Mesenteric fat pad (tissue), 1 donor: ENCODE measurements at places on chromosomes 11 and 22.
A peak's percentile ranks its signal among the peaks of the same experiment; 100 is the strongest.

DNA sequence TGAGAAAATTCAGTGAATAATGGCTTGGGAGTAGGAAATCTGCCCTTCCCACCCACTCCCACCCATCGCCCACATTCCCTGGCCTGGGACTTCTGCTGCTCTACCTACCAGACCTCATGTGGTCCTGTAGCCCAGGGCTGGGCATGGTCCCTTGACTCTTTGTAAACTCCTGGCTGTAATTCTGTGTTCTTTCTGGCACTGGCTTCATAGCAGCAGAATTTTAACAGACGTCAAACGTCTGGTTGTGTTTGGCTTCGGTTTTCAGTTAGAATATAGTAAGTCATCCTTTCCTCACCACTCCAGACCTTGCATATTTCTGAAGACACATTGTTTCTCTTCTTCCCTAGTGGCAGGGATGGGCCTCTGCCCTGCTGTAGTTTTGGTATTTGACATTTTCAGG lies 210.6 kb downstream of the CSNK2A3 start:
- DNase-seq, result no peak

- no peak for DNase-seq
These were observed 1281.1 kb downstream of the TBC1D22A start for GRCh38 chr22:48043581-48043980.

DNA sequence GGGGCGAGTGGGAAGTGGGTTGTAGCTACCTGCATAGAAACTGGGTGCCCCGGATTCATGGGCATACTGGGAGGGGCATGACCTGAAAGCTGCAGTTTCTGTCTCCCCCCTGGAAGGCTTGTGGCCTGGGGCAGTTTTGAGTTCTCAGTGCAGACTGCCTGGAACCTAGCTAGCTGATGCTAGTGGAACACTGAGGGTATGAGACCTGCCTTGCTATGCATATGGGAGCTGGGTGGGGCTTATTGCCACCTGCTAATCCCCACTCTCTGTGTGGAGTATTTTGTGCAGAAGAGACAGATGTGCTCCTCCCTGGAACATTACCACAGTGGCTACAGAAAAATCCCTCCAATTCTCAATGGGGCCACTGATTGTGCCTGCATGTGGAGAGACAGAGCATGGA lies 11.7 kb upstream of the OR56B4 start:
- no peak for DNase-seq

DNA sequence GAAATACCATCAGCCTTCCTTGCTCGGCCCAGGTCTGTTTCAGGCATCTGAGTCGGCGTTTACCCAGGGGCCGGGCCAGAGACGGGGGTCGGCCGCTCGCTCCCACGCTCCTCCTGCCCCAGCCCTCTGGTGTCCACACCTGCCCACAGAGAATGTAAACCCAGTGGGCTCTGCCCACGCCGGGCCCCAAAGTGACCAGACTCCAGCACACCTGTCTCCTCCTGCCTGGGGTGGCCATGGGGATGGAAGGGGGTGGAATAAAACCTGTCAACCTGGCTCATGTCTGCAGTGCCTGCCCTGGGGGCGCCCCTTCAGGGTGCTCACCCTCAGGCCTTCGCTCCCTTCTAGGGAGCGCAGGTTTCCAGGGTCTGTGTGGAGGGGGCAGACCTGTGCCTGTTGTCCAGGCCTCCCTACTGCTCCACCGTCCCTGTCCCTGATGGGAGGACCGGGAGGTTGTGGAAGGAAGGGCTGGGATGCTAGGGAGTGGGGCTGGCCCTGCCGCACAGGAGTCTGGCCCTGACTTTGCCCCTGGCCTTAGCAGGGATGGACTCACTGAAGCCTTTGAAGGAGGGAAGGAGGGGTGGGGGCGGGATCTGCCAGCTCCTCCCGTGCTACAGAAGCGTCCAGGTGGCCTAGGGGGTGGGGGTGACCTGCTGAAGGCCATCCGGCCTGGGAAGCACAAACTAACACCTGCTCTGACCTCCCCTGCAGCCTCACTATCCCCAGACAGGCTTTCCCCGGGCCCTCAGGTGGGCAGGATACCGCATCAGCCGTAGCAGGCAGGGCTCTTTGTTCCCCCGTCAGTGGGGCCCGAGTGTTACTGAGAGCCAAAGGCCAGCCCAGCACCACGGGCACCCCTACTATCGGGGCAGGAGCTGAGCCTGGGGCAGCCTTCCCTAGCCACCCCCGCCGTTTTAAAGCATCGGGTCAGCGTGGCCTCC lies 14.7 kb upstream of the ARHGAP8 start:
- DNase-seq, result no peak

GRCh38 chr22:29396126-29396525 lies 7.8 kb upstream of the AP1B1 start:
- peak; percentile 28 for DNase-seq

GRCh38 chr22:11628651-11629511 lies 3899.1 kb upstream of the OR11H1 start:
- DNase-seq, result peak; percentile 91

- peak; percentile 43 for DNase-seq
These were observed 20.8 kb upstream of the JAM3 start for GRCh38 chr11:134048028-134048427.

DNA sequence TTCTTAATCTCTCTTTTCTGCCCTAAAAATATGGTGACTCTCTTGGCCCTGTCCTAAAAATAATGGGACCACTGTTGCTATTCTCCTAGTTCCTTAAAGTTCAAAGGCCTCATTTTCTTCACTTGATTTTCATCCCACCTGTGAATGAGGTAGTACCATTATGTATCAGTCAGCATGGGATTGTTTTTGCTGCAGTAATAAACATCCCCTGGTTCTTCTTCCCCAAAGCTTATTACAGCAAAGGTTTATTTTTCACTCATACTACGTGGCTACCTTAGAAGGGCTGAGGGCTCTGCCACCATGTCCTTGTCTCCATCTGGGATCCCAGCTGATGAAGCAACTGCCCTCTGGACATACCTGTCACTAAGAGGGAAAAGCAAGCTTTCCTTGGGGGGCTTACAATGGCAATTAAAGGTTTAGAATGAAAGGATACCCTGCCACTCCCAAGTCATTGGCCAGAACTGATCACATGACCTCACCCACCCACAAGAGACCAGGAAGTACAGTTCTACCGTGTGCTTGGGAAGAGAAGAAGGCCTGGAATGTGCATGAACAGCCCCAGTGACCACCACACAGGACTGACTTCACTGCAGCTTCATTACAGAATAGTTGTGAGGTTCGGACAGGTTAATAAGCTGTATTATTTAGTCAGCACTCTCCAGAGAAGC lies 7.8 kb downstream of the TTC38 start:
- no peak for DNase-seq

DNA sequence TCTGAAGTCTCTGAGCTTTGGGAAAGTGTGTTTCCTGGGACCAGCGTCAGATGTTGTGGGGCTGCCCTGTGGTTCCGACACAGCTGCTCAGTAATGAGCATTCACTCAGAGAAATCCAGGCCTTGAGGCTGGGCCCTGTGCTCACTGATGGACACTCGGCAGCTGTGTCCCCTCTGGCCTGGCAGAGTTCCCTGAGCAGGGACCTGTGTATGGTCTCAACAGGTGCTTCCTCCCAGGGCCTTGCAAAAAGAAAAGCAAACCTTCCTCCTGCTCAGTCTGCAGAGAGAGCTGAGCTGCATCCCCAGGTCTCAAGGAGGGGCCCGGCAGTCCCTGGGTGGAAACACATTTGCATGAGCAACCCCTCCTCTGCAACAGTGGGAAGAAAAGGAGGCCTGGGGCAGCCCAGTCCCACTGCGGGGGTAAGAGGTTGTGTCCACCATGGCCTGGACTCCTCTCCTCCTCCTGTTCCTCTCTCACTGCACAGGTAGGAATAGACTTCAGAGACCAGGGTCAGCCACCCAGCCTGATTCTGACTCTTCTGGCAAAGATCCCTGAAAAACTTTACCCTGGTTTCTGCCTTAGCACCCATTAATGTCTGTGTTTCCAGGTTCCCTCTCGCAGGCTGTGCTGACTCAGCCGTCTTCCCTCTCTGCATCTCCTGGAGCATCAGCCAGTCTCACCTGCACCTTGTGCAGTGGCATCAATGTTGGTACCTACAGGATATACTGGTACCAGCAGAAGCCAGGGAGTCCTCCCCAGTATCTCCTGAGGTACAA lies 131.2 kb downstream of the VPREB1 start:
- no peak for DNase-seq

DNA sequence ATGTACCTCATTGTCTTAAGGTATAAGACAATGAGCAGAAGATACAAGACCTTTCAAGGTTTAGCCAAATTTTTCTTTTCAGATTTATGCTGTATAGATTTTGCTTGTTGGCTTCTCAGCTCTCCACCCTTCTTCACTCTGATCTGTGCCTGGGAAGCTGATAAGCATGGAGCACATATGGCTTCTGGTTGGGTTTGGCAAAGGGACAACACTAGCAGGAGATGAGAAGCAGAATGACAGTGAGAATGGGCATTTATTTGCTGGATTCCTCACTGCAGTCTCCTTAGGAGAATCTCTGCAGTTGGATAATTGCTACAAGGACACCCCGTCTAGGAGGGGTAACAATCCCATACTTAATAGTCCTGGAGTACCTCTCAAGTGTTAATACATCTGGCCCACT lies 474.8 kb upstream of the CCDC90B start:
- no peak for DNase-seq

DNA sequence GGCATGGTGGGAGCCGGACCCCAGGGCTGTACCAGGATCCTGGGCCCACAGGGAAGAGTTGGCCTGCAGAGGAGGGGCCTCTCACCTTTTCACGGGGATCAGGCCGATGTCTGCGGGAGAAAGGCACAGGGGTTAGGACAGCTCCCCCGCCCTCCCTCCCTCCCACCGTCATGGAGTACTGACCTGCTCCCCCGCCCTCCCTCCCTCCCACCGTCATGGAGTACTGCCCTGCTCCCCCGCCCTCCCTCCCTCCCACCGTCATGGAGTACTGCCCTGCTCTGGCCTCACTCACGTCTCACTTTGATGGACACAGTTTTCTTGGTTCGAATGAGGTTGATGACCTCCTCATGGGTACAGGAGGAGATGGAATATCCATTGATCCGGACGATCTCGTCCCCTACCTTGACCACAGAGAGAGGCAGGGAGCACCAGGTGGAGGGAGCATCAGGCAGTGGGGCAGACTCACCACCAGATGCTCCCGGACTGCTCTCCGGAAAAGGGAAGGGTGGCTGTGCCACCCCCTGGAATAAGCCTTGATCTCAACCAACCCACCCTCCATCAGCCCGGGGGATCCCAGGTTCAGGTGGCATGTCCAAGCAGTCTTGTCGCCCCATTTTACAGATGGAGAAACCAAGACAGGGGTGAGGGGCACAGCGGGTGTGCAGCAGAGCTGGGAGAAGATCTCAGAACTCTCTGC lies 17.1 kb downstream of the USH1C start:
- no peak for DNase-seq

- no peak for DNase-seq
These were observed 1.3 kb downstream of the CSKMT start for GRCh38 chr11:62666259-62666926.

DNA sequence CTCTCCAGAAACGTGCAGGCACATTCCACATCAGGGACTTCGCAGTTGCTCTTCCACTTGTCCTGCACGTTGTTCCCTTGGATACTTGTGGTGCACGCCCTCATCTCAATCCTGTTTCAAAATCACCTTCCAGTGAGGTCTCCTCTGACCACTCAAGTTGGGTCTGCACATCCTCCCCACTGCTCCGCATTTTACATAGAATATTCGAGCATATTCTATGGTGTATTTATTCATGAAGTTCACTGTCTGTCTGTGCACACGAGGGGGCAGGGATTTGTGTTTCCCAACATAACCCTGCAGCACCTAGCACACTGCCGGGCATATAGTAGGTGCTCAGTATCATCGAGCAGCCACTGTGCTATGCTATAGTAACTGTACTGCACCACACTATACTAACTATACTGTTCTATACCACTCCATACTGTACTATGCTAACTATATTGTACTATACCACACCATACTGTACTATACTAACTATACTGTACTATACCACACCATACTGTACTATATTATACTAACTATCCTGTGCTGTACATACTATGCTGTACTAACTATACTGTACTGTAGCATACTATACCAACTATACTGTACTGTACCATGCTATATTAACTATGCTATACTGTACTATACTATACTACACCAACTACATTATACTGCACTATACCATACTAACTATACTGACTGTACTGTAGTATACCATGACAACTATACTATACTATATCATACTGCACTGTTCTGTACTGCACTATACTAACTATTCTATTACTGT lies 30.3 kb downstream of the ELF5 start:
- no peak for DNase-seq

DNA sequence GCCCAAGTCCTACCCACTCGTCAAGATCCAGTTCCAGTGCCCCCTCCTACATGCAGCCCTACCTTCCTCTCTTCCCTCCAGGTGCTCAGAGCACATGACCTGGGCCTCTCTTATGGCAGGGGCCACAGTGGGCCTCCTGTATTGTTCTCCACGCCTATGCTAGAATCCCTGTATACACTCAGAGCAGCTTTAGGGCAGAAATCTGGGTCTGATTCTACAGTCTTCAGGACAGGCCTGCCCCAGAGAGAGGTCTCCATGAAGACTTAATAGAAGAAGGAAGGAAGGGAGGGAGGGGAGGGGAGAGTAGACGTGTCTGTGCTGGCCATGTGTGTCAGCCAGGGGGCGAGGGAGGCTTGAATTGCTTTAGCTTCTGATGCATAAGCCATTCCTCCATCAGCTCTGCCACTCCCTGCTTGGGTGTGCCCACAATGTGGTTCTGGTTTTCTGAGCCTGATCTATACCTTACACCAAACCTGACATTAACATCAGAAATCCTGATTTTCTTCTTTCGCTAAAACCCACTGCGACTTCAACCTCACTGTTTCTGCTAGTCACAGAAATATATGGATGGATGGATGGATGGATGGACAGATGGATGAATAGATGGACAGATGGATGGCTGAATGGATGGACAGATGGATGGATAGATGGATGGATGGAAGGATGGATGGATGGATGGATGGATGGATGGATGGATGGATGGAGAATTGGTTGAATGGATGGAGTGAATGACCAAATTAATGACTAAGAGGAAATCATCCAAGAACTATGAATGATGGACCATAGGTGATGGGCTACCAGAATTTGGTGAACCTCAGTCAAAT lies 56.6 kb upstream of the PRDM11 start:
- no peak for DNase-seq

DNA sequence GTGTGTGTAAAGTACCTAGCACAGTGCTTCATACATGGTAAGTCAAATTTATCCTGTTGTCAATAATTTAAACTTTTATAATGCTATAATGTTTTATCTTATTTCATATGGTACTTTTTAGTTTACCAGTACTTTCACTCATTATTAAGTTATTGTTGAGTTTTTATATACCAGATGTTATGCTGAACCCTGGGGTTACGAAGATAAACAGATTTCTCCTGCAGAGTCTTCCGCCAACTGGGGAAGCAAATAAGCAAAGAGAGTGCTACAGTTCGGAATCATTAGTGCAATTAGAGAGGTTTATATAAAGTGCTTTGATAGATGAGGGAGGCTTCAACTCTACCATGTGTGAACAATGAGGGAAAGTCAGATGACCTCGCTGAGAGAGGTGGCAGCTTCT lies 362.3 kb downstream of the DYNC2H1 start:
- no peak for DNase-seq

- DNase-seq, result peak; percentile 92
These were observed at the start of gene FANCF for GRCh38 chr11:22625448-22626287. TSS of gene FANCF (minus strand) at chr11:22625823. CDS start at chr11:22625810, 13 bp downstream.
